ENCODE measurements at places on chromosomes 1 and 21. TPM values are rescaled to one million over a fixed set of nuclear protein-coding genes. Genes with fewer than 3 reads are reported as not detected.

Gene WNT4
- not detected for total RNA-seq

Gene MYOG
- not detected for total RNA-seq

Gene PHLDA3
- total RNA-seq, result 23.5 TPM

Gene ATXN7L2
- total RNA-seq, result 10.4 TPM

Gene EXTL1
- not detected for total RNA-seq

Gene ANGPTL7
- not detected for total RNA-seq

Gene AMPD1
- not detected for total RNA-seq

Gene OR6K3
- not detected for total RNA-seq

Gene OR6N1
- not detected for total RNA-seq

Gene CYP4A11
- not detected for total RNA-seq

Gene CD164L2
- total RNA-seq, result not detected

Gene ERICH3
- total RNA-seq, result 0.23 TPM

Gene SPRR2B
- not detected for total RNA-seq

Gene TMEM269
- not detected for total RNA-seq

Gene MASP2
- total RNA-seq, result not detected

Gene TYW3
- 23.2 TPM for total RNA-seq

Gene COL24A1
- total RNA-seq, result not detected
